Natural killer cell (primary cell): ENCODE measurements at places on chromosomes 7 and 10. TPM values are rescaled to one million over a fixed set of nuclear protein-coding genes. Genes with fewer than 3 reads are reported as not detected.
A peak's percentile ranks its signal among the peaks of the same experiment; 100 is the strongest.

DNA sequence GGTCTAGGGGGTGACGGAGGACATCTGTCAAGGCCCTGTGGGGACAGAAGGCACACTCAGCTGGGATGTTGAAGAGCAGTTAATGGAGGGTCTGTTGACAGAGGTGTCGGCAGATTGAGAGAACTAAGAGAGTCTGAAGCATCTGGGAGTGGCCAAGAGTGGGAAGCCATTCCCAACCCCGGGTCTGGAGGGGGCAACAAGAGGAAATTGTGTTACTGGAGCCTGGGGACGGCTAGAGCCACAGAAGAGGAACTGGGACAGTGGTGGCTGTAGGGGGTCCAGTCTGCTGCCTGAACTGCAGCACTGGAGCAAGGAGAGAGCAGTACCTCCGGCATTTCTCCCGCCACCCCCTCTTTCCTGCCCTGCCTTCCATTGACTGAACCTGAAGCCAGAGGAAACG lies 136.6 kb downstream of the CHN2 start:
- peaks cover 13% of the 10 kb centered on the region for H3K4me1 ChIP-seq
- no peaks in the 10 kb centered on the region for H3K36me3 ChIP-seq
- no peak overlapping the region for H3K27ac ChIP-seq
- no peak overlapping the region for H3K4me3 ChIP-seq
- no peak for DNase-seq

DNA sequence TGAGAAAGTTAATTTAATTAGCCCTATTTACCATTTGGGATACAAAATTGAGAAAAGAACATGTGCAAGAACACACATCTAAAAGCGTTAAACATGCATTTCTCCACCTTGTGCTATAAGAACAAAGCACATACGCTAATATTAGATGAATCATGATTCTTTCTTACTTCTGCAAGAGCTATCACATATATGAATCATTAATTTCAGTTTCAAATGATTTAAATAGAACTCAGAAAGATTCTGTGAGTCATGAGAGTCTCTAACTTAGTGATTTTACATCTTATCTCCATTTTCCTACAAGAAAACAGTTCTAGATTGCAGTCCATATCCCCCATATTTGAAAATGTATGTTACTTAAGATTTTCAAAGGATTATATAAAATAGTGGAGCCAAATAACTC lies 173.9 kb downstream of the RNLS start:
- no peak overlapping the region for H3K27ac ChIP-seq
- no peak overlapping the region for H3K4me3 ChIP-seq
- no peaks in the 10 kb centered on the region for H3K36me3 ChIP-seq
- H3K27me3 ChIP-seq: no peaks in the 10 kb centered on the region
- DNase-seq: no peak
- H3K4me1 ChIP-seq: no peaks in the 10 kb centered on the region

DNA sequence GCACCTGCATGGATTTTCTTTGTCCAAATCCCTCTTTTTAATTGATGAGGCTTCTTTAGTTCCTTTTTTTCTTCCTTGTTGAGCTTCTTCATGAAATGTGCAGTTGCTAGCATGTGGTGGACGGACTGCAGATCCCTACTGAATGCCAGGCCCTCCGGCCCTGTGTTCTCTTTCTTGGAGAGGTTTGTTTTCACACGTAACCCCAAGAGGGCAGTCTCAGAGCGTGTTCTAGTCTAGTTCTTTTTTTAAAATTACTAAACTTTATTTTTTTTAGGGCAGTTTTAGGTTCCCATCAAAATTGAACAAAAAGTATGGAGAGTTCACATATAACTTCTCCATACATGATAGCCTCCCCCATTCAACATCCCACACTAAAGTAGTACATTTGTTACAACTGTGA lies 190.0 kb downstream of the CFTR start:
- H3K4me1 ChIP-seq: no peaks in the 10 kb centered on the region
- no peak overlapping the region for H3K27ac ChIP-seq
- H3K27me3 ChIP-seq: no peaks in the 10 kb centered on the region
- no peak overlapping the region for H3K4me3 ChIP-seq
- no peaks in the 10 kb centered on the region for H3K36me3 ChIP-seq
- no peak for DNase-seq

GRCh38 chr7:108642126-108642525 lies 72.5 kb downstream of the DNAJB9 start:
- H3K4me3 ChIP-seq: no peak overlapping the region
- no peaks in the 10 kb centered on the region for H3K4me1 ChIP-seq
- no peak overlapping the region for H3K27ac ChIP-seq
- DNase-seq: no peak
- H3K27me3 ChIP-seq: no peaks in the 10 kb centered on the region

- no peak overlapping the region for H3K27ac ChIP-seq
- DNase-seq: no peak
- no peaks in the 10 kb centered on the region for H3K36me3 ChIP-seq
- H3K27me3 ChIP-seq: no peaks in the 10 kb centered on the region
- H3K4me1 ChIP-seq: no peaks in the 10 kb centered on the region
Observed at GRCh38 chr10:59138052-59138451, 38.4 kb upstream of the PHYHIPL start.

- no peak for DNase-seq
- H3K4me1 ChIP-seq: no peaks in the 10 kb centered on the region
- no peaks in the 10 kb centered on the region for H3K36me3 ChIP-seq
- H3K27ac ChIP-seq: no peak overlapping the region
- no peaks in the 10 kb centered on the region for H3K27me3 ChIP-seq
Observed at GRCh38 chr7:155268921-155269650, 28.6 kb upstream of the INSIG1 start.

The GIMAP7 gene
- 100 TPM for total RNA-seq

- peak overlapping the region; percentile 26 for H3K4me3 ChIP-seq
- H3K36me3 ChIP-seq: no peaks in the 10 kb centered on the region
- no peak overlapping the region for H3K27ac ChIP-seq
Observed at GRCh38 chr7:64888561-64888900, 14.5 kb upstream of the ZNF273 start.

DNA sequence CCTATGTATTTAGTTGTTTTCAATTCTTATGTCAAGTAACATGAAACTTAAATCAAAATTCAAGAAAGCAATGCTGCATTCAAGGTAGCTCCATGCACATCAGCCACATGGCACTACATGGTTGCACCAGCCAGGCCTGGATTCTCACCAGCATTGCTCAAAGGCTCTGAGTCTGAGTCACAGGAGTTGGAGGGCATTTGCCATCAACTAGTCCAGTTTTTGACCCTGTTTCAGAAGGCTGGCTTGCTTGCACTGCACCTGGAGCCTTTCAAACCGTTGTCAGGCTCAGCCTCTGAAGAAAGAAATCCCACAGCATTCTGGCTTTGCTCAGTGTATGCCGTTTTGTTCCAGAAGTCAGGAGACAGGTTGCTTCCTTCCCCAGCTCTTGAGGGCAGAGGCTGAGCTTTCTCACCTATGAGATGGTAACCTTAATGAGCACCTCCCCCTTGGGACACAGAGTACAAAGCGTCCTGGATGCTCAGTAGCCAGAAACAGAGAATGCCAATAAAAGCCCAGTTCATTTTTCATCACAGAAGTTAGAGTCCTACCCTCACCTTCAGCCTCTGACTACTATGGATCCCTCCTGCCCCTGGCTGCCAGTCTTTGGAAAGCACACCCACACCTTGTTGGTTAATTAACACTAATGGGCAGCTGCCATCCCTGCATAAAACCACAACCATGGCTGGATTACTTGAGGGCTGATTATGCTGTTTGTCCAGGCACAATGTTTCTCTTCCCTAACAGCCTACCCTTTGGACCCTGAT lies 288.4 kb upstream of the LRRTM3 start:
- DNase-seq: no peak
- H3K4me1 ChIP-seq: no peaks in the 10 kb centered on the region
- H3K36me3 ChIP-seq: no peaks in the 10 kb centered on the region
- no peak overlapping the region for H3K27ac ChIP-seq
- no peaks in the 10 kb centered on the region for H3K27me3 ChIP-seq

DNA sequence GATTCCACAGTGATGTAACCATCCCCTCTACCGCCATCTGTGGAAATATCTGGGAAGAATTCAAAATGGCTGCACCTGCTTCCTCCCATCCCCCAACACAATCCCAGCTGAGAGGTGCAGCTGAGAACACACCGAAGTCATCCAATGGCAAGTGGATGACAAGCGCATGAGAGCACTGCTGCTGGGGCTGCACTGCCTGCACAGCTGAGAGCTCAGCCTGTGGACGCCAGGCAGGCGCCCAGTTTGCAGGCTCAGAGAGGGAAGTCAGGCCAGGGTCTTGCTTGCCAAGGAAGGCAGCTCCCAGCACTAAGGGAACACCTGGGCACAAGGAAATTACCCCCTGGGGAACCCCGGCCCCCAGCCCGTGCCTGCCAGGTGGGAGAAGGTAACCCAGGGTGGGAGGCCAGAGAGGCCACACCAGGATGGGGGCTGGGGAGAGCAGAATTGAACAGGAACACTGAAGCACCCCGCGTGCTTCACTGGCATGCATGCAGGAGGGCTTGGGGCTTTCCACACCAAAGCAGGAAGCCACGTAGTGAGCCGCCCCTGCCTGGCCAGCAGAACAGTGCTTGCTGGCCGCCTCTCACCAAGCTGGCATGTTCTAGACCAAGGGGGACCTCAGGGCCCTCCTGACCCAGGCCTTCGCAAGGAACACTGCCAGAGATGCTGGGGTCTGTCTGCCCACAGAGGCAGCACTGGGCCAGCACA lies 46.2 kb downstream of the FAM53B start:
- H3K36me3 ChIP-seq: peaks cover 44% of the 10 kb centered on the region
- no peak overlapping the region for H3K4me3 ChIP-seq
- H3K27me3 ChIP-seq: no peaks in the 10 kb centered on the region
- H3K4me1 ChIP-seq: peaks cover 96% of the 10 kb centered on the region

The ZNF467 gene
- 5.4 TPM for total RNA-seq

The JCAD gene
- total RNA-seq: 0.43 TPM

The FANK1 gene
- total RNA-seq: not detected

- no peaks in the 10 kb centered on the region for H3K27me3 ChIP-seq
- H3K27ac ChIP-seq: no peak overlapping the region
- no peak for DNase-seq
Observed at GRCh38 chr10:51384971-51385370, 310.7 kb downstream of the PRKG1 start.

The LIPM gene
- total RNA-seq: not detected

DNA sequence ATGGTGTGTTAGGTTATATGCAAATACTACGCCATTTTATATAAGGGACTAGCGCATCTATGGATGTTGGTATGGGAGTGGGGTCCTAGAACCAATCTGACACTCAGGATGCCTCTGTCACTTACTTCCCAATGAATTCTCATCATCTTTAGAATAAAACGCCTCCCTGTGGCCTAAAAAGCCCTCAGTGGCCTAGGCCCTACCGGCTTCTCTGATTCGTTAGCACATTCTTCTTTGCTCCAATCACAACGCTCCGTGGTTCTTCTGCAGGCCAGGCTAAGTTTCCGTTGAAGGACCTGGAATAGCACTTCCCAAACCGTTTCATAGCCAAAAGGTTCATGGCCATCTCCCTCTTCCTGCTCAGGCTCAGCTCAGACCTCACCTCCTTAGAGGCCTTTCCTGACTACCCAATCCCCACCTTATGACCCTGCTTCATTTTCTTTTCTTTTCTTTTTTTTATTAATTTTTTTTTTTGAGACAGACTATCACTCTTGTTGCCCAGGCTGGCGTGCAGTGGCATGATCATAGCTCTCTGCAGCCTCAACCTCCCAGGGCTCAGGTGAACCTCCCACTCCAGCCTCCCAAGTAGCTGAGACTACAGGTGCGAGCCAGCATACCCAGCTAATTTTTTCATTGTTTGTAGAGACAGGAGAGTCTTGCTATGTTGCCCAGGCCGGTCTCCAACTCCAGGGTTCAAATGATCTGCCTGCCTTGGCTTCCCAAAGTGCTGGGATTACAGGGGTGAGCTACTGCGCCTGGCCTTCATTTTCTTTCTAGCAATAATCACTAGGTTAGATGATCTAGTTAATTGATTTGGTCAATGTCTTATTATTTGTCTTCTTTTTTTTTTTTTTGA lies 24.5 kb upstream of the YWHAG start:
- no peaks in the 10 kb centered on the region for H3K27me3 ChIP-seq
- no peaks in the 10 kb centered on the region for H3K36me3 ChIP-seq
- no peak overlapping the region for H3K4me3 ChIP-seq
- no peak overlapping the region for H3K27ac ChIP-seq
- H3K4me1 ChIP-seq: peaks cover 17% of the 10 kb centered on the region

DNA sequence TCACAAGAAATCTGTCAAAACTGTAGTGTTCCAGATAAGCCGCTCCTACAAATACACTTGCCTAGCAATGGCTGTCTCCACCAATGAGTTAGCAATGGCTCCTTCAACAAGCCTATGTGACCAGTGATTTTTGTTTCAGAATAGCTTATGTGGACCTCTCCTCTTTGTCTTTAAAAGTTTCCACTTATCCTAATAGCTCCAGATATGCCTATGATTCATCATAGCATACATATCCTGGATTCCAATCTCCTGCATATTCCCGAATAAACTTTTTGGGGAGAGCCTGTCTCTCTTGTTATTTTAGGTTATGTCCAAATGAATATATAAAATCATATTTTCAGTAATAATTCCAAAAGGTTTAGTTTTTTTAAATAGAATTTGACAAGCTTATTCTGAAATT lies 510.6 kb downstream of the ARL4A start:
- no peaks in the 10 kb centered on the region for H3K27me3 ChIP-seq
- H3K4me1 ChIP-seq: no peaks in the 10 kb centered on the region
- H3K27ac ChIP-seq: no peak overlapping the region
- H3K36me3 ChIP-seq: no peaks in the 10 kb centered on the region
- DNase-seq: no peak

GRCh38 chr10:99768556-99768955 lies 13.9 kb upstream of the ABCC2 start:
- H3K27ac ChIP-seq: no peak overlapping the region
- DNase-seq: no peak
- H3K36me3 ChIP-seq: no peaks in the 10 kb centered on the region

GRCh38 chr10:4062751-4063150 lies 277.7 kb upstream of the KLF6 start:
- H3K36me3 ChIP-seq: no peaks in the 10 kb centered on the region
- no peaks in the 10 kb centered on the region for H3K27me3 ChIP-seq
- DNase-seq: no peak
- peaks cover 17% of the 10 kb centered on the region for H3K4me1 ChIP-seq

The MNX1 gene
- not detected for total RNA-seq

DNA sequence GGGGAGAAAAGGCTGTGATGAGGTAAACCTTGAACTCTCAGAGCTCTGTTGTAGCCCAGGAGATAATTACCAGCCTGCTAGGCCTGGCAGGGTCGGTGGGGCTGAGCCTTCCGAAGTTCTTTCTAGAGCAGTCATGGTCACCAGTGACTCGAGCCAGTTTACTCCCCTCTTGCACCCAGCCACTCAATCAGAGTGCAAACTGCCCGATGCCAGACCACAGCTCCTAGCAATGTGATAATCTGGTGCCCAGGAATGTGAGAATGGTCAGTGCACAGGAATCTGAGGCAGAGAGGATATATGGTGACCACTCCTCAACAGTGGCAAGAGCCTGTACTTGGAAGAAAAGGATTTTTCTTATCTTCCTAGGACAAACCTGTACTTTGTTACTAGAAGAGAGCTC lies 46.4 kb upstream of the KMT2E start:
- no peak for DNase-seq
- H3K4me1 ChIP-seq: no peaks in the 10 kb centered on the region
- peaks cover 6% of the 10 kb centered on the region for H3K36me3 ChIP-seq
- no peaks in the 10 kb centered on the region for H3K27me3 ChIP-seq

The RAB19 gene
- 2.8 TPM for total RNA-seq
